ENCODE measurements at places on chromosomes 6 and 20.
A peak's percentile ranks its signal among the peaks of the same experiment; 100 is the strongest.

DNA sequence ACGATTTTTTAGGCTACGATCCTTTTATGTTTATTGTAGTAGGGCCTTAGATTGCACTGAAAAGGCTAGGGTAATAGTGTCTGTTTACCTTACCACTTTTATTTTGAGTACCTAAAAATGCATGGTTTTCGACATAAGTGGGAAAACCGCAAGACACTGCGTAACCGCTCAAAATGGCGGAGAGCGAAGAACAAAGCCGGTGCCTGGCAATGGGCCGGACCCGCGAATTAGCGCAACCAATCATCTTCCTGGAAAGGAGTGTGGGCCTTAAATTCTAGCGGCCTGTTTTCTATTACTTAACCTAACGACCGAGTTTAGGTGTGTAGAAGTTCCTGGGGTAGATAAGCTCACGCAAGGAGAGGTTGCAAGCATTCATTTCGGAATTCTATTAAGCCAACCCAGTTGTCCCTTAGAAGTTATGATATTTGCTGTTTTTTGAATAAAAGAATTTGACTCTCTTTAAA, 118.0 kb downstream of the HFE start:
- peak; percentile 66 for DNase-seq

DNA sequence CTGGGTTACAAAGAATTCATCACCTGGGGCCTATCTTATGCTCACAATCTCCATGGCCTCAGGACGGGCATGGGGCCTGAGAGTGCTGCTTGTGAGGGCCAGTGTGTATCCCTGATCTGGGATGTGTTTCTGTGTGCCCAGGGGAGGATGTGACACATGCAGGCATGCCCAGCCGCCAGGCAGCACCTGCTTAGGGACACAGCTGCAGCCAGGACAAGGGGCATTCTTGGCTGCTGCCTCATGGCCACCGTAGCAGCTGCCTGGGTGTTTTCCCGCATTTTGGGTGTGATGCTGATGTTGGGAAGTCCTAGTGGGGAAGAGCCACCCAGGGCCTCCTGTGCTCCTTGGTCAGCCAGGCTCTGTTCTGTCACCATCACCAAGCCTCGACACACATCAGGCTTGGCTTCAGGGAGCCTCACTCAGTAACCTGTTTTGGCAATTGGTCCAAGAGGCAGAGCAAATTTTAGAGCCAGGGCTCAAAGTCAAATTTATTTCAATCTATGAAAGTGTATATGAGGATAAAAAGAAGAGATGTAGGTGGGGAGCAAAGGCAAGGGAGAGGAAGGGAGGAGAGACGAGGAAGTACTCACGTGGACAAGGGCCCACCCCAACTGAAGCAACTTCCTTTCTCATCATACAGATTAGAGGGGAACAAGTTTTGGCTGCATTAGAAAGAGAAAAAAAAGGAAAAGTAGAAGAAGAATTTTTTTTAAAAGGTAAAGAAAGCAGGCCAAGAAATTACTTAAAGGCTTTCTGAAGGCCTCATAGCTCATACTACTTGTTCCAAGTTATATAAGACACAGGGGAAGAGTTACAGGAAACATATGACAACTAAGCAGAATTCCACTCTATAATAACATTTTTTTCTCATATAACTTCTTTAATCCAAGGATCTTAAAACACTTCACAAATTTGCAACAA, 269.9 kb upstream of the SUPT3H start:
- no peak for DNase-seq

- DNase-seq: no peak
Observed at GRCh38 chr6:3820563-3820962, 28.6 kb upstream of the FAM50B start.

- DNase-seq: no peak
Observed at GRCh38 chr20:48054051-48054450, 268.8 kb upstream of the SULF2 start.

GRCh38 chr6:56729719-56730118, 87.0 kb upstream of the DST start:
- no peak for DNase-seq

GRCh38 chr6:42159431-42160024, 13.6 kb upstream of the GUCA1A start:
- DNase-seq: no peak

- no peak for DNase-seq
Observed at GRCh38 chr6:46393161-46393939, 97.9 kb downstream of the RCAN2 start.

DNA sequence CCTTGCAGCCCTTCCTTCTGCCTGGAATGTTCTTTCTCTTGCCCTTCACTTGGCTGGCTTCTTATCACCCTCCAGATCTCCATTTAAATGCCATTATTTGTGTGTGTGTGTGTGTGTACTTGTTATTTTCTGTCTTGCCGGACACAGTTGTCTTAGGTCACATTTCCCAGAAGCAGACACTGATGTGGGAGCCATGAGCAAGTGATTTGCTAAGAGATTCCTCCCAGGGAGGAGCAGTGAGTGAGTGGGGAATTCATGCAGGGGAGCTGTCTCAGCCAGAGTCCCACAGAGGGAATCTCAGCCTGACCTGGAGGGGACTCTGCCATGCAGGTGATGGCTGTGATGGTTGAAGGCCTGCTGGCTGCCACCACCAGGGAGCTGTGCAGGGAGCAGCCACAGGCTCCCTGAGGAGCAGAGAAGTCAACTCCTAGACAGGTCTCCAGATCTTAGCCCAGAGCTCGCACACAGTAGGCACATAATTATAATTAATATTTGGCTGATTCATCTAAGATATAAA, 96.5 kb downstream of the SYNDIG1 start:
- DNase-seq: no peak

- no peak for DNase-seq
Observed at GRCh38 chr6:156062091-156062563, 606.5 kb upstream of the NOX3 start.

GRCh38 chr20:53226826-53227225, 254.7 kb downstream of the TSHZ2 start:
- DNase-seq: no peak

- no peak for DNase-seq
Observed at GRCh38 chr6:39530201-39530759, 194.9 kb downstream of the KIF6 start.

DNA sequence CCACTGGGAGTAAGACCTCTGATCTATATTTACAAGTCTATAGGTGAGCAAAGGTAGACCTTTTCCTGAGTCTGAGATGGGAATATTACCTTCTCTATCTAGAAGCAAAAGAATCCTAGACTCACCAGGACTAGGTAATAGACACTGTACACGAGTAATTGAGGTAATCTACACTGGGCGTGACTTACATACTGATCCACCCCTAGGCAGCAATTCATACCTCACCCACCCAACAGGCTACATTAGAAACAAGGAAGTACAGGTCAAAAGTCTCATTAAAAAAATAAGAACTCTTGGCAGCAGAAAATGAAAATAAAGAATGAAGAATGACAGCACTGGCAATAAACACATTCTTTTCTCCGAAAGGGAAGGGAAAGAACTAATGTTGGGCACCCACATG, 7.6 kb downstream of the CSNK2A1 start:
- DNase-seq: no peak

DNA sequence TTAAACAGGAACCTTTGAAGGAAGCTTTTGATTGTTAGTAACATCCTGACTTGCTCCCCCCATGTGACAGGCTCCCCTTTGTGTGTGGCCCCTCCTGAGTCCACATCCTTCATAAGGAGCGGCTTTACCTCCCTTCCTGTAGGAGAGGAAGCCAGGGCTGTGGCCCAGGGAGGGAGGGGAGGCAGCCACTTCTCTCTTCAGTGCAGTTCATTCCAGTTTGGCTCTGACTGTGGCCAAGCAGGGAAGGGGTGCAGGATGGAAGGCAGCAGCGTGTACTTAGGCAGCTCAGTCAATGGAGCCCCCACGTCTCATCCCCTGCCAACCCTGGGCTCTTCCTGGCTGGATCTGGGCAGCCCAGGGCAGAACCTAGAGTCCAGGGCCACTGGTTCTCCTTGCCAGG, 295.2 kb downstream of the QKI start:
- DNase-seq: no peak

GRCh38 chr6:165794179-165794601, 131.1 kb upstream of the PDE10A start:
- no peak for DNase-seq

DNA sequence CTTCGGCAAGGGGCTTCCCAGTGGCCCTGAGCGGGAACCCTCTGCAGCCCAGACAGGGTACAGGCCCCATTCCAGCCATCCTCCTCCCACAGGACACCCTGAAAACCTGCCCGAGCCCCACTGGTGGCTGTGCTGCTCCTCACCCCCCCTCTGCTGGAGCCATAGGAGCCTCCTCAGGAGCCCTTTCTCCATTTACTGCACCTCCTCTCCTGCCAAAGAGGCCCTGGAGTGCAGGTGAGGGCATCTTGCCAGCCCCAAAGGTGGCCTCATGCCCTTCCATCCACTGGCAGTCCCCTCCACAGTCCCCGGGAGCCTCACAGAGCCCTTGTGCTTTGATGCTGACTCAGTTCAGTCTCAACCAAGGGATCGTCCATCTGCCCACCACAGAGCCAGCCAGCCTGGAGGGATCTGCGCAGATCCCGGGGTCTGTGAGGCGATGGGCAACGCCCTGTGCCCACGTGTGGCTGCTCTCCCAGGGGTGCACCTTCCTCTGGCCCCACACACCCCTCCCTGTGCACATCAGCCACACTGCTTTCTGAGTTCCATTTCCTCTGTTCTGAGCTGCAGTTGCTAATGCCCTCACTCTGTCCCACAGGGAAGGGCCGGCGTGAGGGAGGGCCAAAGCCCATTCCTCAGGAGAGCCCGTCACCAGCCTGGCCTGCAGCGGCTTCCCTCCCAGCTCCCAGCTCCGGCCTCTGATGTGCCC, 228.5 kb downstream of the DLL1 start:
- no peak for DNase-seq

DNA sequence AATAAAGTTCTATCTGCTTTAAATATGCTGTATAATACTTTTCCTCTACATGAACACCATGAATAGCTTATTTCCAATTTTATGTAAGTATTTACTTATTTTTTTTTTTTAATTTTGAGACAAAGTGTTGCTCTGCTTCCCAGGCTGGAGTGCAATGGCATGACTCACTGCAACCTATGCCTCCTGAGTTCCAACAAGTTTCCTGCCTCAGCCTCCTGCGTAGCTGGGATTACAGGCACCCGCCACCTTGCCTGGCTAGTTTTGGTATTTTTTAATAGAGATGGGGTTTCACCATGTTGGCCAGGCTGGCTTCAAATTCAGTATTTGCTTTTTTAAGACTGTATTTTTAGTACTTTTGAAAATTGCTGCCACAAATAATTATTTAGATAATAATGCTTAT, 1365.9 kb downstream of the GRIK2 start:
- no peak for DNase-seq

- DNase-seq: no peak
Observed at GRCh38 chr20:58584881-58585752, 66.0 kb upstream of the STX16 start.

- DNase-seq: no peak
Observed at GRCh38 chr6:138550346-138550767, 51.1 kb upstream of the NHSL1 start.

GRCh38 chr20:1108437-1108920, 9.9 kb upstream of the PSMF1 start:
- DNase-seq: no peak

DNA sequence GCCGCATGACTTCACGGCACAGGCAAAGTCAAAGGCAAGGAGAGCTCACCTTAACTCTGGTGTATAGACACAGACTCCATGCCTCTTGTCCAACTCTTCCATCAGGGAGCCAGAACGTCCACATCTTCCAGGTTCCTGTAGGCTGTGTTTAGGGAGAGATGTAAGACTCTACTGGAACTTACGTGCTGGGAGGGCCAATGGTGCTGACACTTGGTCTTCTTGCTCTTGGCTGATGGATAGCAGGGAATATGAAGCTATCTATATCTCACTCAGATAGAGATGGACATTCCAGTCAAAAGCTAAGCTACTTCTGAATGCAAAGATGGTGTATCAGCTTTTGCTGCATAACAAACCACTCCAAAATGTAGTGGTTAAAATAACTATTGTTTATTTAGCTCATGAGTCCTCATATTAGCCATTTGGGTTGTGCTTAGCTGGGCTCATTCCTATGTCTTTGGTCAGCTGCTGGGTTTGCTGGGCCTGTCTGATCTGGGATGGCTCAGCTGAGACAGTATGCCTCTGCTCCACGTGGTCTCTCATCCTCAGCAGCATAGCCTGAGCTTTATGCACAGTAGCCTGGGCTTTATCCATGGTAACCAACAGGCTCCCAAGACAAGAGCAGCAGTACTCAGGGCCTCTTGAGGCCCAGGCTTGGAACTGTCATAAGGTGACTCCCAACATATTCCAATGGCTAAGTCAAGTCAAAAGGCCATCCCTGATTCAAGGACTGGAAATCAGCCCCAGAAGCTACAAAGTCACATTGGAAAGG, 111.6 kb downstream of the SNX5 start:
- no peak for DNase-seq

DNA sequence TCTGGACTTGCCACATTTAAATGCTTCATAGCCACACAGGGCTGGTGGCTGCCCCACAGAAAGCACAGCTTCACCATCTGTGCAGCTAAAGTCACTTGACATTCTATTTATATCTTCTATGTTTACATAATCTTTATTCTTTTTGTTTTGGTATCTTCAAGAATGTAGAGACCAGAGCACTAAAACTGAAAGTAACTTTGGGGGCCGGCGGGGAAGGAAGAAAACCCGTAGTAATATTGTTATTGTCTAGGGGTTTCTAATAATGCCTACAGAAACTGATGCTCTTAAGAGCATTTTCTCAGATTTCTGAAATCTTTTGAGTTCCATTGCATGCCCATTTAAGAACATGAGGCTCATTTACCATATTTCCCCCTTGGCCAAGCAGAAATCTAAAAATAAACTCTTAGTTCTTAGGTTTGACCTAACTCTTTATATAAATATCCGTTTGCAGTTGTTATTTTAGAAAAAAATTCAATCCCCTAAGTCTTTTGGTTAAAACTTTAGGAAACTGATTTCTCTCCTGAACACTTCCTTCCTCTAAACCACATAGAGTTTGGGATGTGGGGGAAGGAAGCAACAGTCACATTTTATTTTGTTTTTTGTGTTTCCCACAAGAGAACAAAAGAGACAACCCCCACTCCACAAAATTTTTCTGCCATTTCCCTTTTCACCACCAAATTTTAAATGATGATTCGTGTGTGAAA, 207.6 kb downstream of the OGFRL1 start:
- DNase-seq: no peak

All from NCI-H510A (cell line).